AG09309 (cell line): ENCODE measurements at places on chromosomes 6 and 20.
A peak's percentile ranks its signal among the peaks of the same experiment; 100 is the strongest.

DNA sequence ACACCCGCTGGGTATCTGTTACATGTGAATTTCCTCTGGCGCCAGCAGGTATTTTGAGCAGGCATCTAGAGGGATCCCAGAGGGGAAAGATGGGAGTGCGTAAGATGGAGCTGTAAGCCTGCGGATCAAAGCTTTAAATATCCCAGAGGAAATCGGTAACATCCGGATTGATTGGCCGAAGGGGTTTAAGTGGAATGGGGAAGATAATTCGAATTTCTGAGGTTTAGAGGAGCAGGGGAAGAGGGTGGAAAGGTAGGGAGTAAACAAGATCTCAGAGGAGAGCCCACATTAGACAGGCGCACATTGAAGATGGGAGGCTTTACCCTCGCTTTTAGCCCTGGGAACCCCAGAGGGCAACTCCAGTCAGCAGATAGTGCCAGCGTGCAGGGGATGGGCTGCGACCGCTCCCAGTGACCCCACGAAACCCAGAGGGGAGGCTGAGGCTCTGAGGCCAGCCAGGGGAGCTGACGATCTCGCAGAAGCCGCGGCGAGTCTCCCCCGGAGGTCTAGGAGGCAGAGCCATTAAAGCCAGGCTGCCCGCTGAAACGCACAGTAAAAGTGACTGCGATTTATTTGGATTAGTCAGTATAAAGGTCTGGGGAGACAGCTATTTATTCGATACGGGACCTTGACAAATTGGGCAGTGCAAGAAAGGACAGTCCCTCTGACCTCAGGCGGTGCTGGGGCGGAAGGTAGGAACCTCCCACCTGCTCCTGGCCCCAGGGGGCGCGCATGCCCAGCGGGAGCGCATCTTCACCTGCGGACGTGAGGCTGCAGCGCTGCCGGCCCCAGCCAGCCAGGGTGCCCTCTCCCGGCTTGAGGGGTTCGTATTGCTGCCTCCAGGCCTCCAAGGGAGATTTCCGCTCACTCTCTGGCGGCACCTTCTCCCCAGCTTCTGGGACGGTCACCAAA lies 34.3 kb upstream of the TCF21 start:
- no peak for DNase-seq

DNA sequence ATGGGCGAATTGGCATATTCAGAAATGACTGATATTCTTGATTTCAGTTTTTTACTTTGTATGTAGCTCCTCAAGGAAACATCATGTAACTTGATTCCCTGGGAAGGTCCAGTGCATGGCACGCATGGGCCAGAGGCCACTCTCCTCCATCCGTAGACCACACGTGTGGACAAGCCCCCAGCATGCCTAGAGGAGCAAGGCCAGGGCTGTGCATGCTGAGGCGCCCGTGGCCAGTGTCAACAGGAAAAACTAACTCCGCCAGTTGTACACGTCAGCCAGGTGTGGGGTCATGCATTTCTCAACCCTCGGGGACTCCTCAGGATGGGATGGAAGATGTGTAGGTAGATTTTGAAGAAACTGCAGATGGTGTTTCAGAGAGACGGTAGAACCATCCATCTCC lies 37.8 kb upstream of the CD93 start:
- DNase-seq: no peak

DNA sequence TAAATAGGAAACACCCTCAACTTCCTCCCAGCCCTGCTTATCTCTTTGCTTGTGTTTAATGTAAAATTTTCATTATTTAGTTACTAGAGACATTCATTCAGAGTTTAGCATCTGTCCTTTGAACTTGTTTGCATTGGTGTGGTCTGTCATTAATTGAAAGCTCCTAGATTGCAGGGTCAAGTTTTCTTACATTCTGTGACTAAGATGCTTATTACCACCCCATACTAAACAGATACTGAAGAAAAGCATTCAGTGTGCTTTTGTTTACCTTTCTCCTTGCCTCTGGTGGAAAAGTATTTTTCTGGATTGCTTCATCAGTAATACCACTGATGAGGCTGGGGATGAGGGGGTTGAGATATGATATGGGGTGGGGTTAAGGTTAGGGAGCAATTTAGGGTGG lies 199.0 kb downstream of the SAMD5 start:
- DNase-seq: no peak

DNA sequence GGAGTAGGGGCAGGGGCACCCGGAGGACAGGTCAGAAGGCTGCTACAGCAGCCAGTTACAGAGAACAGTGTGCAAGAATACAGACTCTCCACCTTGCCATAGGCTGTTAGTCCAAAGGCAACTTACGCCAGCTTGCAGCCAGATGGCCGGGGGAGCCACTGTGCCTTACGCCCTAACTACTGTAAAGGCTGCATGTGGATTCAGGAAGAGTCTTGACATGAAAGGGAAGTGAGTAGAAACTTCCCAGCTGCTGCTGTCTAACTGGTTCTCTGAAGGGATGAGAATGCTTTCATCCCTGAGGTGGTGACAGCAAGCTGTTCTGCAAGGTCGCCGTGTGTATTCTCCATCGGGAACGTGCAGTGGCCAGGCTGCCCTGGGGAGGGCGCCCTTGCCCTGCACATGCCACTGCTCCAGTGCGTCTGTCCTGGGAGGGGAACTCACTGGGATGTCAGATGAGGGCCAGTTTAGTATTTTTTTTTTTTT lies 46.1 kb downstream of the LYRM4 start:
- DNase-seq: no peak

DNA sequence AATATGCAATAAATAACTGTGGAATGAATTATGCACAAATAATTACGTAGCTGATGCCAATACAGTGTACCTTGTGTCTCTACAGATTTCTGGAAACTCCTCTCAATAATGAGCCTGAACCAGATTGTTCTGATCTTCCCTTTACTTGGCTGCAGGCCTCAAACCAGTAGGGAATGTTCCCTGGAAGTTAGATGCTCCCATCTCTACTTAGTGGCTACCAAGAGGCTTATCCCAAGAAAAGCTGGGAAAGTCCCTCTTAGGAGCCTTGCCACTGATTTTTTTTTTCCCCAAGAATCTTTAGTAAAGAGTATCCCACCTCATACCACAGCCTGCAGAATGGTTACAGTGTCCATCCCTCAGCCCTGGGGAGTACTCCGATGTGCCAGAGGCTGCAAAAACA lies 702.1 kb downstream of the RFPL4B start:
- no peak for DNase-seq

DNA sequence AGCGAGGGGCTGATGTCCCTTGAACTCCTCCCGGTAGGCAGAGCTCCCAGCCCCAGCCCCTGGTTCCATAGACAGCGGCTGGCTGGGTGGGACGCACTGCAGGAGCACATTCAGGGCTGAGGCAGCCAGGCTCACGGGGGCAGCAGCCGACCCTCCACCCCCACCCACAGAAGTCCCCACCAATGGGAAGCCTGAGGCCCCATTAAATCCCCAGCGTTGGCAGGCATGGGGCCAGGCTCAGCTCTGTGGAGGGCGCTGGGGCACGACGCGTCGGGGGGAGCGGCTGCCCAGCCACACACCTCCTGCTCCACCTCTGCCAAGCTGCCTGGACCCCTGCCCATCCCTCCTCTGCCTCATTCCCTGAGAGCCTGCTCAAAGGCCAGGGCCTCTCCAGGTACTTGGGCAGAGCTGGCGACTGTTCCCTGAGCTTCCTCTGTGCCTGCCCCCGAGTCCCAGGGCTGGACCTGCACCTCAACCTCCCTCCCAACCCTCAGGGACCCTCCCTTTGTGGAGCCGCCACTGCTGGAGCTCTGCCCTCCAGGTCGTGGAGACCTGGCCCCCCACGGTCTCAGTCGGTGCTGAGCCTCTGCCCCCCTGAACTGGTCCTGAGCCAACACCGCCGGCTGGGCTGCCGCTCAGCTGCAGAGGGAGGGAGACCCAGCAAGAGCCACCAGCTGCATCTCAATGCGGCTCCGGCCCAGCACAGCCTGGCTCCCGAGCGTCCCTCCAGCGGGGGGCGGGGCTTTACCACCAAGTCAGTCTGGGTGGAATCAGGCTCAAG lies 9.1 kb downstream of the CHRNA4 start:
- DNase-seq: no peak

DNA sequence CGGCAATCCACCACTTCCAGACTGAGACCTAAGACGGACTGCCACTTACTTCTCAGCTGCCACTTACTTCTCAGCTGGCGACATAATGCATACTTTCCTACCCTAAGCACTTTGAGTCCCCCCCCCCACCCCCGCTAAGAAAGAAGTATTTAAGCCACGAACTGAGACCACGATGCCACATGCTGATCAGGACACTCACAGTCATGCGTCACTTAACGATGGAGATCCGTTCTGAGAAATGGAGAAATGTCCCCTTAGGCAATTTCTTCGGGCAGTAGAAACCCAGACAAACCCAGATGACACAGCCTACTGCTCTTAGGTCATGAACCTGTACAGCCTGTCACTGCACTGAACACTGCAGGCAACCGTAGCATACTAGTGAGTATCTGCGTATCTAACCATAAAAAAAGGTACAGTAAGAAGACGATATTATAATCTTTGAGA lies 690 bp downstream of the IFNGR1 start:
- DNase-seq: no peak

GRCh38 chr6:39731565-39731964 lies 6.4 kb upstream of the KIF6 start:
- no peak for DNase-seq

- DNase-seq: peak; percentile 35
These were observed 15.3 kb downstream of the GFOD1 start for GRCh38 chr6:13472099-13472498.

GRCh38 chr6:50998905-50999304 lies 180.2 kb downstream of the TFAP2B start:
- no peak for DNase-seq

DNA sequence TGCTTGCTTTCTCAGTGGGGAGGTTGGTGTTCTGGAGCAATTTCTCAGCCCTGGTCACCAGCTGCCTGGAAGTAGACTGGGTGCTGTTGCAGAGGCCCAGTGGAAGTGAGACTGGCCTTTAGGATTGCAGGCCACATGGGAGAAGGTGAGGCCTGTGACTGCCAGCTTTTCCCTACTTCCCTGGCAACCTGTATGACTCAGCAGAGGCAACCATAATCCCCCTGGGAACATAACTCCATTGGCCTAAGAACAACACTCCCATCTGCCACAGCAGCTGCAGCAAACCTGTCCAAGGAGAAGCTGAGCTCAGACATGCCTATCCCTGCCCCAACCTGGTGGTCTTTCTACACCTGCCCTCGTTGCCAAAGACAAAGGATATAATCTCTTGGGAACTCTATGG lies 473.5 kb upstream of the SPTLC3 start:
- DNase-seq: no peak

GRCh38 chr6:11705069-11705468 lies 73.5 kb downstream of the ADTRP start:
- DNase-seq: no peak

- DNase-seq: no peak
These were observed 213.1 kb downstream of the RNF144B start for GRCh38 chr6:18600255-18600654.

DNA sequence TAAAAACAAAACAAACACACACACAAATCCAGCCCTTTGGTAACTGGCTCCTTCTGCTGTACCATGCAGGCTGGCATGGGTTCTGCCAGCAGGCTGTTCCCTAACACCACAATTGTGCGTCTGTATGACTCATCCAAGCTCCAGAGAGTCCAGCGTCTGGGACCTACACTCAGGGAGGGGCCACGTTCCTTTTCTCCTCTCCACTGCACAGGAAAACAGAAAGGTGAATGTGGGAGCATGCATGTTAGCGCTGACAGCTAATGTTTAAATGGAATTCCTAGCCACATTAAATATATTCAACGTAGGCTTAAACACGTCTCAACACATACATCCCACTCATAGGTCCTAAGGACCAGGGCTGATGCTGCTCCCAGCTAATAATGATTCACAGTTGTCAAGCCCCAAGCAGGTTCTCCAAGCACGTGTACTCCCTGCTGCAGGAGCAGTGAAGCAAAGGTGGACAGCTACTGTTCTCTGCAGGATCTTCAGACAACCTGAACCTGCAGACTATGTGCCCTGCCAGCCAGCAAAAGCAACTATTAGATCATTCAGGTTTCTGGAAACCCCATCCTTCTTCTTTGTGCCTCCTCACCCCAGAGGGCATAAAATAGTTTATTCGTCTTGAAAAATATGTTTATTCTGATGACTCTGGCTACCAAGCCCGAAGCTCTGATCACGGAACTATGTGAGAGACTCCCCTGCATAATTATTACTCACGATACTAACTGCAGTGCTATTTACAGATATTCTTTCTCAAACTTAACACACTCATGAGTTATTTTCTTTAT lies 20.9 kb downstream of the MAP1LC3A start:
- peak; percentile 60 for DNase-seq

GRCh38 chr20:49750611-49751396 lies 37.1 kb upstream of the B4GALT5 start:
- DNase-seq: no peak

GRCh38 chr6:135167617-135168016 lies 13.5 kb upstream of the MYB start:
- DNase-seq: no peak

DNA sequence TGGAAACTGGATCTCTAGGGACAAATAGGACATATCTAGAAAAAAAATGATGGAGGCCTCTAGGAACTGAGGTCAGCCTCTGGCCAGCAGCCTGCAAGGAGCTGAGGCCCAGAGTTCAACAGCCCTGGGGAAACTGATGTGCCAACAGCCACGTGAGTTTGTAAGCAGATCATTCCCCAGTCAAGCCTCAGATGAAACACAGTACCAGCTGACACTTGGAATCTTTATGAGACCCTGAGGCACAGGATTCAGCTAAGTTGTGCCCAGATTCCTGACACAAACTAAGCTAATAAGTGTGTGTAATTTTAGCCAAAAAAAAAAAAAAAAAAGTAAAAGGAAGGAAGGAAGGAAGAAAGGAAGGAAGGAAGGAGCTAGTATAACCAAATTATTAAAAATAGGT lies 1059.8 kb upstream of the MAP3K7 start:
- DNase-seq: no peak

DNA sequence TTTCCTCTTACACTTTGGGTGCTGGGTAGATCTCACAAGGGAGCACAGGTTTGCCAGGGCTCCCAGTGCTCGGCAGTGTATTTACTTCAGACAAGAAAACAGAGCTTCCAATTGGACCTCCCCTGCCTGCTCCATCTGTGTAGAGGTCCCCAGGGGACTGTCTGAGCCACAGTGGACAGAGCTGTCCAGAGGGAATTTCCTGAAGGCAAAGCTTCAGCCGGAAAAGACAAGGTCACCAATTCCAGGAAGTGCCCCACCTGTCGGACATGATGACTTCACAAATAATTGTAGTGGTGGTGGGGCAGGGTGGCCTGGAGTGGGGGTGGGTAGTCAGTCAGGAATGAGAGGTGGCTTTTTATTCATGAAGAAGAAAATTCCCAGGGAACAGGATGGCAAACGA lies 18.6 kb downstream of the ADGRF5 start:
- no peak for DNase-seq

DNA sequence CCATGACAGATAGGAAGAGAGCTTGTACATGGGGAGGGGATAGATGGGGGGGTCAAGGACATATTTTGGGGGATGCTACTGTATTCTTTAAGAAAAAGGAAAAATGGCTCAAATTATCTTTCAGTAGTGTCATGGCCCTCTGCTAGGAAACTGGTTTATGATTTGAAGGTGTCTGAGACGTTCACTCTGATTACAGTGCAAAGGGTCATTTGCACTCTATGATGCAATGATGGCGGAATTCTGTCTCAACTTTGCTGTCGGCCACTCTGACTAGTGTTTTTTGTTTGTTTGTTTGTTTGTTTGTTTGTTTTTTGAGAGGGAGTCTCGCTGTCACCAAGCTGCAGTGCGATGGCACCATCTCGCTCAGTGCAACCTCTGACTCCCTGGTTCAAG lies 180.0 kb downstream of the SOX4 start:
- DNase-seq: no peak

GRCh38 chr6:168029459-168030217 lies 32.2 kb downstream of the KIF25 start:
- no peak for DNase-seq

GRCh38 chr6:35496841-35497570 lies at the start of gene TEAD3:
TEAD3 (minus strand) TSS chr6:35497079.
- no peak for DNase-seq

GRCh38 chr6:5986861-5987260 lies 19.9 kb downstream of the NRN1 start:
- no peak for DNase-seq
